ENCODE measurements at places on chromosomes 11 and 22. TPM values are rescaled to one million over a fixed set of nuclear protein-coding genes. Genes with fewer than 3 reads are reported as not detected.

DNA sequence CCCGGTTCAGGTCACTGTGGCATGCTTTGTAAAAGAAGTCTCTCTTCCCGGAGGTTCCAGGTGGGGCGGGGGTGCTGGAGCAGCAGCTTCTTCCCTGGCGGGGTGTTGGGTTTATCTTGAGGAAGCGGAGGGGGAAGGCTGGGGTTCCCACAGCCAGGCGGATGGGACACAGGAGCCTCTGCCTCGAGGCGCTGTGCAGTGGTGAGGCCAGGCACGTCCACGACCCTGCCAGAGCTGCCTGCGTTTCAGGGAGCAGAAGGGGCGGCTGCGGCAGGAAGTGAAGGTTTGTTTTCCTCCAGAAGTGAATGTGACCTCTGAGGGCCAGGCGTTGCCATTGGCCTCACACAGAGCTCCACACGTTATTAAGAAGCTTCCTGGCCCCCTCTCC is 20.1 kb upstream of the ADORA2A start:
- no peak for DNase-seq

GRCh38 chr22:35352214-35353111 is 28.4 kb upstream of the HMOX1 start:
- DNase-seq: no peak

DNA sequence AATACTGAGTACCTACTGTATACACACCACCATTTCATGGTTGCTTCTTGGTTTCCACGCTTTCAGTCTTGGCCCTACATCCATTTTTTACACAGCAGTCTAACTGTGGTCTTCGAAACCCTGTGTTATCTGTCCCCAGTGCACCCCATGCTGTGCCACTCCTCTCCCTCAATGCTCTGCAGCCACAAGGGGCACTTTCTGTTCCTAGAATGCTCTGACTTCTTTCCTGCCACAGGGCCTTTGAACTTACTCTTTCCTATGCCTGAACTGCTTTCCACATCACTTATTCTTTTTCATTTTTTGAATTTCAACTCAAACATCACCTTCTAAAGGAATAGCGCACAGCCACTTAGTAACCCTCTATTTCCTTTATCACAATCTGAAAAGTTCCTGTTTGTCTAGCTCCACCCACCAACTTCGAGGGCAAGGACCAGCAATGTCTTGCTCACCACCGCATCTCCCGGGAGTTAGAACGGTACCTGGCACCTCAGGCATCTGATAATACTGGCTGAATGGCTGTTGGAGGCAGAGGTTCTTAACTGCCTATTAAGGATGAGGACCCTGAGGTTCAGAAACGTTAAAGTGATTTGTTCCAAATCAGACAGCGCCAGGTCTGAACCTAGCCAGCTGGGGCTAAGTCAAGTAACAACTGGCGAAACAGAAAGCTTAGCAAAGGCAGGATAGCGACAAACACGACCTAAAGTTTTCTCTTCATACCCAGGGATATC is 568 bp downstream of the ALG8 start:
- DNase-seq: peak; percentile 21

The H19 gene
- 6,113 TPM for total RNA-seq

The TMEM126B gene
- 86.6 TPM for total RNA-seq

GRCh38 chr11:7548659-7549274 is 35.0 kb downstream of the PPFIBP2 start:
- no peak for DNase-seq

- no peak for DNase-seq
These were observed 63.0 kb downstream of the GAB2 start for GRCh38 chr11:78354408-78355308.

The IFITM1 gene
- total RNA-seq: 3.2 TPM

GRCh38 chr11:95584589-95584988 is 205.0 kb downstream of the FAM76B start:
- DNase-seq: no peak

The SEPTIN3 gene
- total RNA-seq: not detected

GRCh38 chr22:46875089-46875488 is 112.6 kb downstream of the TBC1D22A start:
- DNase-seq: no peak

DNA sequence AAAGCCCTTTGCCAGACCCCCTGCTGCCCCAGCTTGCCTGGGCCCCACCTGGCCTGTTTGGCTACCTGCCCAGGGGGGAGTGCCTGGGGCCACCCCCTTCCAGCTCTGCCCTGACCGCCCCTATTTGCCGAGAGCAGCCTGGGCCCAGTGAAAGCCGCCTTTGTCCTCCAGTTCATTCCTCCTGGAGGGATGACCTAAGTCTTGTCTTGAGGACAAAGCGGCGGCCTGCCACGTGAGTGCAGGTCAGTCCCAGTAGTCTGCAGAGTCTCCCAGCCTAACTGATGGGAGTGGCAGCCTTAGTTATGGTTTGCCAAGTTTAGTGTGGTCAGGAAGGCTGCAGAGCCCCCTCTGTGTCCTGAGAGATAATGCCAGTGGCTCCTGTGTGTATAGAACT is 115.9 kb upstream of the CRYBB3 start:
- DNase-seq: no peak

The PUS3 gene
- total RNA-seq: 7.5 TPM

GRCh38 chr11:128720522-128720985 is 26.7 kb downstream of the FLI1 start:
- no peak for DNase-seq

The BCL2L13 gene
- 81.5 TPM for total RNA-seq

DNA sequence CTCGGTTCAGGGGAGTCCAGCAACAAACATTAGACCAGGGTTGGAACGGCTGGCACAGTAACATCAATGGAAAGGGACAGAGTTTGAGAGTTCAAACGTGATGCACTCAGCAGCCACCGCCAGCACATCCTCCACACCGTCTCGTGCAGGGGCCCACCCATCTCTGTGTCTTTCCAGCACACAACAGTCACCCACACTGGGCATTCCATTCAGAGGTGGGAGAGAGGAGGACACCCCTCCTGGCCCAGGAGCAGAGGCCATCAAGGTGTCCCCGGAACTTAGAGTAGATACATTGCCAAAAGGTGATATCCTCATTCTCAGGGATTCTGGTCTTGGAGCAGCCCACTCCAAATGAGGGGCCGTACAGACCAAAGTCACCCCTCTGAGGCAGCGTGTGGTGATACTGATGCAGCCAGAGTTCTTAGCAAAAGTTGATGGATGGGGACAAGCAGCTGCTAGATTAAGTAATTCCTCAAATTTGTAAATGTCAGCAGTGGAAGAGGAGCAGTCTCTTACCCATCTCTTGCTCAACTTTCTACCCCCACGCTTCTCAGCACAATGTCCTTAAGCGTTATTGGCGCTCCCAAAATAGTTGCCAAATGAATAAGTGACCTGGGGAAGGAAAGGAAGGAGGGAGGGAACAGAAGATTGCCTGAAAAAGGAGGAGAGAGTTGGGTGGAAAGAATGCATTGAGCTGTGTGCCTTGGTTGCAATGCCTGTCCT is 5.5 kb downstream of the SNAP29 start:
- DNase-seq: peak; percentile 83

The GGTLC2 gene
- not detected for total RNA-seq

The TRIM48 gene
- total RNA-seq: not detected

GRCh38 chr11:113493206-113493605 is 18.0 kb upstream of the DRD2 start:
- DNase-seq: no peak

- DNase-seq: peak; percentile 97
These were observed 10.4 kb upstream of the CDC42BPG start for GRCh38 chr11:64854534-64855502.

DNA sequence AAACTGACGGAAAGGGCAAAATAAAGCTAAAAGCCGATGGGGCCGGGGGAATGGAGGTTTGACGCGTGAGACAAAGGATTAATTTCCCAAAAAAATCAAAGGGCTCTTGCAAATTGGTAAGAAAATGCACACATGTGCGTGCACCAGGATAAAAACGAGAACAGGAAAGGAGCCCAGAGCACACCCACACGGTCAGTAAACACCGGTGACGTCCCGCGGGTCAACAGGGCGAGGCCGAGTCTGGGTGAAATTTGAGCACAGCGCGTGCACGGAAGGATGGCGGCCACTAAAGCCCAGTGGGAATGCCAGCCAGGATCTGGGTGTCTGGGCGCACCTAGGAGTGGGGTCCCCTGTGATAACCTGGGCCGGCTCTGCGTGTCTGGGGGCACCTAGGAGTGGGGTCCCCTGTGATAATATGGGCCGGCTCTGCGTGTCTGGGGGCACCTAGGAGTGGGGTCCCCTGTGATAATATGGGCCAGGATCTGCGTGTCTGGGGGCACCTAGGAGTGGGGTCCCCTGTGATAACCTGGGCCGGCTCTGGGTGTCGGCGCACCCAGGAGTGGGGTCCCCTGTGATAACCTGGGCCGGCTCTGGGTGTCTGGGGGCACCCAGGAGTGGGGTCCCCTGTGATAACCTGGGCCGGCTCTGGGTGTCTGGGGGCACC is 44.4 kb downstream of the BRSK2 start:
- no peak for DNase-seq

The CCDC73 gene
- not detected for total RNA-seq

GRCh38 chr11:120974965-120975364 is 48.9 kb upstream of the TBCEL start:
- peak; percentile 27 for DNase-seq

The WBP2NL gene
- not detected for total RNA-seq
